ENCODE measurements at places on chromosomes 6 and 20. TPM values are rescaled to one million over a fixed set of nuclear protein-coding genes. Genes with fewer than 3 reads are reported as not detected.

- H3K36me3 ChIP-seq, result no peaks in the 10 kb centered on the region
- DNase-seq, result no peak
- no peaks in the 10 kb centered on the region for H3K27me3 ChIP-seq
- no peaks in the 10 kb centered on the region for H3K4me1 ChIP-seq
- H3K4me3 ChIP-seq, result no peak overlapping the region
- no peak overlapping the region for H3K27ac ChIP-seq
Observed at GRCh38 chr6:135043846-135044245, 10.8 kb downstream of the HBS1L start.

DNA sequence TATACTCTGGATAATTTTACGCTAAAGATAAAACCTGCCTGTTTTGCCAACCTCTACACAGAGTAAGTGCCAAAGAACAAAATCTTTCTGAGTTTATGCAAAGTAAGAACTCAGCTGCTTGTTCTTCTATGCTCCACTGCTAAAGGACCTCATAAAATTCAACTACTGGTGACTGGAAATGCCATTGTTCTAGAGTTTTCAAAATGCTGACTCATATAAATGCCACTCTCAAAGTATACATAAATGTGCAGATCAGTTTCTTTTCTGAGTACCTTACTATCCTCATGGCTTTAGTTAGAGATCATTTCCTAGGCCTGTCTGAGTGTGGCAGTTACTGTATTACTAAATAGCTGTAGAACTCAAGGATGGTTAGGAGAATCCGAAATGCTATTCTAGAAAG, 45.6 kb downstream of the LYRM4 start:
- H3K4me1 ChIP-seq, result no peaks in the 10 kb centered on the region
- no peak overlapping the region for H3K4me3 ChIP-seq
- DNase-seq, result no peak
- H3K36me3 ChIP-seq, result no peaks in the 10 kb centered on the region

GRCh38 chr6:56227071-56227879, 20.1 kb downstream of the COL21A1 start:
- no peaks in the 10 kb centered on the region for H3K4me1 ChIP-seq
- no peaks in the 10 kb centered on the region for H3K27me3 ChIP-seq
- H3K27ac ChIP-seq, result peak overlapping the region; percentile 54
- H3K4me3 ChIP-seq, result no peak overlapping the region
- DNase-seq, result no peak
- no peaks in the 10 kb centered on the region for H3K36me3 ChIP-seq

DNA sequence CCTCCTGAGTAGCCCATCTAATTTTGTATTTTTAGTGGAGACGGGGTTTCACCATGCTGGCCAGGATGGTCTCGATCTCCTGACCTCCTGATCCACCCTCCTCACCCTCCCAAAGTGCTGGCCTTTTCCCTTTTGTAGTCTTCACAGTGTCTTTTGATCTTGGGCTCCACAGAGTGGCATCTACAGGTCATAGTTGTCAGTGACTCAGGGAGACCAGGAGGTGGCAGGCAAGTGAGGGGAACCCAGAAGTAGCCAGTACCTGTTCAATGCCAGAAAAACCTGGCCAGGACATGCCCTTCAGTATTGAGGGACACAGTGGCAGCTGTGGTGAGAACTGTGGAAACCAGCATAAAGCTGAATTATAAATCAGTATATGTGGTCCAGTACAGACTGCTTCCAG, 19.6 kb downstream of the RPP21 start:
- no peak for DNase-seq
- no peaks in the 10 kb centered on the region for H3K36me3 ChIP-seq
- no peaks in the 10 kb centered on the region for H3K27me3 ChIP-seq
- no peak overlapping the region for H3K27ac ChIP-seq
- no peak overlapping the region for H3K4me3 ChIP-seq

- DNase-seq, result no peak
- peaks cover 3% of the 10 kb centered on the region for H3K4me1 ChIP-seq
- no peaks in the 10 kb centered on the region for H3K36me3 ChIP-seq
- no peaks in the 10 kb centered on the region for H3K27me3 ChIP-seq
- no peak overlapping the region for H3K4me3 ChIP-seq
- no peak overlapping the region for H3K27ac ChIP-seq
Observed at GRCh38 chr6:17730078-17730704, 23.5 kb upstream of the NUP153 start.

GRCh38 chr20:21105429-21106170, 558 bp downstream of the LINC00237 start:
- H3K4me1 ChIP-seq, result peaks cover 24% of the 10 kb centered on the region
- peaks cover 67% of the 10 kb centered on the region for H3K27me3 ChIP-seq
- DNase-seq, result no peak
- no peaks in the 10 kb centered on the region for H3K36me3 ChIP-seq
- no peak overlapping the region for H3K4me3 ChIP-seq

GRCh38 chr20:7775072-7775471, 165.2 kb downstream of the HAO1 start:
- no peaks in the 10 kb centered on the region for H3K4me1 ChIP-seq
- H3K36me3 ChIP-seq, result no peaks in the 10 kb centered on the region
- no peak overlapping the region for H3K4me3 ChIP-seq
- H3K27me3 ChIP-seq, result no peaks in the 10 kb centered on the region
- no peak for DNase-seq
- no peak overlapping the region for H3K27ac ChIP-seq

ENPP4 gene
- 6.8 TPM for total RNA-seq

CUTA gene
- 10.8 TPM for total RNA-seq

BRPF3 gene
- 23.2 TPM for total RNA-seq

Measured in uterus (tissue), 4 donors.